Activated naive CD8-positive, alpha-beta T cell treated with anti-CD3 and anti-CD28 coated beads, Interleukin-2, amount 50 U/mL, for 16 hours (primary cell): ENCODE measurements at places on chromosomes 2 and 18.

- no peak for DNase-seq
Measured at GRCh38 chr2:23231865-23232264, 153.1 kb upstream of the KLHL29 start.

GRCh38 chr2:28750316-28751251 is 1.0 kb upstream of the PPP1CB start:
- no peak for DNase-seq

- no peak for DNase-seq
Measured at GRCh38 chr2:62947403-62947802, 103.2 kb upstream of the OTX1 start.

GRCh38 chr2:234958746-234959395 is 7.1 kb downstream of the SH3BP4 start:
- DNase-seq, result no peak

GRCh38 chr2:68861330-68861729 is 9.9 kb downstream of the BMP10 start:
- DNase-seq, result no peak

- DNase-seq, result no peak
Measured at GRCh38 chr2:233422050-233422639, 67.9 kb downstream of the DGKD start.

DNA sequence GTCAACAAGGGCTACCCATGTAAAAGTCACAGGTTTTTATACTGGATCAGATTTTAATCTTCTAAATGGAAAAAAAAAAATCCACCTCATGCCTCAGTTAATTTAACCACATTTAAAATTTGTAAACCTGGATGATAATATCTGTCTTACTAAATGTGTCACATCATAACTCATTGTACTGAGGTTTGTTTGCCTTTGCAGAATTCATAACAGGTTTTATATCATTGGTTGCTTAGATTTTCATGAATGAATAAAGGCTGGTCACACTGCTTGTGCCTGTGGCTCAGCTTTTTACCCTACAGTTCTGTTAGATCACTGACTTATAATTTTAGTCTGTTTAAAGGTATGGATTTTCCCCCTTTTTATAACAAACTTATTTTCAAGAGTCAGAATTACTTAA is 48.9 kb downstream of the PSMD14 start:
- DNase-seq, result no peak

DNA sequence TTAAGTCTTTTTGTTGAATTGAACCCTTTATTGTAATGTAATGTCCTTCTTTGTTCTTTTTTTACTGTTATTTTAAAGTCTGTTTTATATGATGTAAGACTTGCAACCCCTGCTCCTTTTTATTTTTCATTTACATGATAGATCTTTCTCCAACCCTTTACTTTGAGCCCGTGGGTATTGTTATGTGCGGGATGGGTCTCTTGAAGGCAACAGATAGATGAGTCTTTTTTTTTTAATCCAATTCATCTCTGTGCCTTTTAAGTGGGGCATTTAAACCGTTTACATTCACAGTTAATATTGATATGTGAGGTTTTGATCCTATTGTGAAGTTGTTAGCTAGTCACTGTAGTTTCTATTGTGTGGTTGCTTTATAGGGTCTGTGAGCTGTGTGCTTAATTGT is 120.6 kb downstream of the NCOA1 start:
- no peak for DNase-seq

DNA sequence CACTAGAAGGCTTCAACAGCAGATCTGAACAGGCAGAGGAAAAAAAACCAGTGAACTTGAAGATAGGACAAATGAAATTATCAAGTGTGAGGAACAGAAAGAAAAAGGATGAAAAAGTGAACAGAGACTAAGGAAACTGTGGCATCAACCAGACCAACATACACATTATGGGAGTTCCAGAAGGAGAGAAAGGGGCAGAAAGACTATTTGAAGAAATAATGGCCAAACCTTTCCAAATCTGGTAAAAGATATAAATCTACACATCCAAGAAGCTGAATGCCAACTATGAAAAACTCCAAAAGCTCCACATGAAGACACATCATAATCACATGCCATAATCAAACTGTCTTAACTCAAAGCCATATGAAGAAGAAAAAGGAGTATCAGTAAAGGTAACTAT is 79.8 kb downstream of the ROCK1 start:
- DNase-seq, result no peak

DNA sequence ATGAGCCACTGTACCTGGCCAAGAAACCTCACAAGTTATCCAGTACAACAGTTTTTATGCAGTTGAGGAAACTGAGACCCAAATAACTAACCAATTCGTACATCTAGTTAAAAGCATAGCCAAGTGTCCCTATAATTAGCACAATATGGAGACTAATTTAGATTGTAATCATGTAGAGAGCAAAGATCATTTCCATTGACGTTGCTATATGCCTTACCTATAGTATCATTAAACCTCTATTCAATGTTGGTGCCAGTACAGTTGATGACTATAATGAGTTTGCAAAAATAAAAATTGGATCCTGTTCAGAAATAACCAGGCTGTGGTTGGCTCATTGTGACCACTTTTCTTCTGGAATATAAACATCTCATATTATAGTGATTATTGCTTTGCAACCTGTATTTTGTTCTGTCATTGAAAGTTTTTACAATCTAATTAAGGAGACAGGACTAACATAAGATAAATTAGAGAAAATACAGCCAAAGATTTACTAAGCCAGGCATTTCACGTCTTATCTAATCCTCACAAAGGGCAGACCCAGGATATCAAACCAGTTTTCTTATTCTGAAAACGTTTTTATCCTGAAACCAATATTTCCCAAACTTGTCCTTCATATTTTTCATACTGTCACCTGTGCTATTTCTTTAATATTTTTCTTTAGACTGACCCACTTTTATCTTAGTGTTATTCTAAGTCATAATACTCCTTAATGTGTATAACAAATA is 130.0 kb upstream of the STON1 start:
- DNase-seq, result no peak

DNA sequence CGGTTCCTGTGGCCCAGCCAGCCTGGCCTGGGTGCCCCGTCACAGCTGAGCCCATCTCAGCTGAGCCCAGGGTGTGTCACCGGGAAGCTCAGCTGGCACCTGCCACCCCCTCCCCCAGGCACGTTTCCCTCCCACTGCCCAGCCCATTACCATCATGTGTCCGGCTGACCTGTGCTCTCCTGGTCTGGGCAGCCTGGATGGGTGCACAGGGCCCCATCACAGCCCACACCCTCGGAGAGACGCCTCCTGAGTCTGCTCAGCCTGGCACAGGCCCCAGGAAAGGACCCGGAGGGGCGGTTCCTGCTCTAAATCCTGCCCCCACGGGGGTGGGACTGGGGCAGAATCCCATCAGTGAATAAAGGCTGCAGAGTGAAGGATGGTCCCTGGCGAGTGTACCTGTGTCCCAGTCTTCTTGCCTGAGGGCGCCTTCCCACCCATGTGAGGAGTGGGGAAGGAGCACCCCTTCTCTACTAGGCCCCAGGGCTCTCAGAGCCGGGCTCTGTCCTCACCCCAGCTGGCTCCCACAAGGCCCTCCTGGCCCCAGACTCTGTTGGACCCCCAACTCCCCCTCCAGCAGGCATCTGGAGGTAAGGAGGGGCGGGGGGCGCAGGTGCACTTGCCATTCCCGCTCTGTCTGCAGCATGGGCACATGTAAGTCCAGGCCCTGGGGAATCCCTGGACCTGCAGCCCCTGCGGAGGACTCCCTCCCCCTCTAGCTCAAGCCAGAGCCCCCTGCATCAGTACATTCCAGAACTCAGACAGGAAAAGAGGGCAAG is 21.2 kb downstream of the GPC1 start:
- no peak for DNase-seq

DNA sequence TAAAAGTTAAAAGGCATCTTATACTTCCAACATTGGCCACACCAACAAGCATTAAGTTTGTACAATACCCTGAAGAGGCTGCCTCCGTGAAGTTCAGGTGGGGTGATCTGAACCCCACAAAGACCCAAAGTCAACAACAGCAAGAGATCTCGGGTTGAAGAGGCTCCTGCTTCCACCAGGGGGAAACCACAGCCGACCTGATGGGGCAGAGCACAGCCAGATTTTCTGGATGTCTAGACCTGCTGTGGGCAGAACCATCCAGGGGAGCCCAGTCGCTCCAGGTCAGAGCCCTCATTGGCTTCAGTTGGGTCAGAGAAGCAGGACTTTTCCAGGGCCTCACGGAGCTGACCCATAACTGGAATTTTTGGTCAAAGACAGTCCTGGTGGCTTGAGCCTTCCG is 66.5 kb upstream of the ACKR3 start:
- no peak for DNase-seq

GRCh38 chr2:86671337-86671981 is 47.8 kb upstream of the RNF103 start:
- no peak for DNase-seq

DNA sequence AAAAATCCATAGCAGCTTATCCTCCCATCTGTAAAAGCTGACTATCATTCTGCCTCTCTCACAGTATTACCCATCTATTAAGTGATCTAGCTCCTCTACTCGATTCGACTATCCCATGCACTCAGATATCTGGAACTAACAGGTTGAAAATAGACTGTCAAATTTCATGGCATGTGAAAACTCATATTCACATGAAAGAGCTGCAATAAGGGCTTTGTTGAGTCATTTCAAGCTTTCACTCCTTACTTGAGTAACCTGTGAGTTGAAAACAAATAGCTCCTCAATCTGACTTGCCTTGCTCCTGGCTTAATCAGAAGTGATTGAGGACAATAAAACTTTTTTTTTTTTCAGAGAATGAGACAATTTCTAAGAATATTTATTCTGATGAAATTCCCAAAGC is 192.4 kb upstream of the ERBB4 start:
- DNase-seq, result no peak

DNA sequence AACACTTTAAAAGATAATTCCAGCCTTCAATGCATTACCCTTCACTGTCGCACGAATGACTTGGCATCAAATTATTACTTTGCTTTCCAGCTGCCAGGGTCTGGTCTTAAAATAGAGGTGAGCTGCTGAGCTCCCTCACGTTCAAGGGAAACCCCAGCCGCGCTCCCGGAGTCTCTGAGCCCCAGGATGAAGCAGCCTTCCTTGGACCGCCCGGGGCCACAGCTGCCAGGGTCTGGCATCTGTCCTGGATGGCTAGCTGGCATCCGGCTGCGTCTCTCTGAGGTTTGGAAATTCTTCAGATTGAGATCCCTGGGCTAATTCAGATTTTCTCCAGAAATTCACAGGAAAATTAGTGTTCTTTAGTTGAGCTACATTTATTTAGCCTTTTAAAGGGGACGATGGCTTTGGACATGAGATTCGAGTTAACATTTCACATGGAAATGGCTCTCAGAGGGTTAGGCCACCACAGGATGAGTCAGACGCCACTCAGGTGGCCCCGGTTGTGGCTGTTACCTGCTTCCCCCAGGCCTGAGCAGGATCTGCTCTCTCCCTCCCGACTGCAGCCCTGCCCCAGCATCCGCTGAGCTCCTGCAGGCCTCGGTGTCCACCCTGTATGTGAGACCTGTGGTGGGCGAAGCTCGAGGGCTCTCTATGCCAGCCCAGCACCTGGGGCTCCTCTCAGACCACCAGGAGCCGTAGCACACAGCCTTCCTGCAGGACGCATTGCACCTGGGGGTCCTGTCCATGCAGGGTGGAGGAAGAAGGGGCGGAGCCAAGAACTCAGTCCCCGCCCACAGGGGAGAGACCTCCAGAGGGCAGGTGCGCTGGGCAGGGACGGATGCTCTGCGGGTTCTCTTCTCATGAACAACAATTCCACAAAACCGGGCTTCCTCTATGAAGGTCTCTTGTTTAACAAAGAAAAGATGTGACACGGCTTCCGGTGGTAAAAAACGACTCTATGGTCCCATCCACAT is 255.5 kb downstream of the TWIST2 start:
- DNase-seq, result no peak

GRCh38 chr2:29504746-29505145 is 389.5 kb downstream of the CLIP4 start:
- no peak for DNase-seq

DNA sequence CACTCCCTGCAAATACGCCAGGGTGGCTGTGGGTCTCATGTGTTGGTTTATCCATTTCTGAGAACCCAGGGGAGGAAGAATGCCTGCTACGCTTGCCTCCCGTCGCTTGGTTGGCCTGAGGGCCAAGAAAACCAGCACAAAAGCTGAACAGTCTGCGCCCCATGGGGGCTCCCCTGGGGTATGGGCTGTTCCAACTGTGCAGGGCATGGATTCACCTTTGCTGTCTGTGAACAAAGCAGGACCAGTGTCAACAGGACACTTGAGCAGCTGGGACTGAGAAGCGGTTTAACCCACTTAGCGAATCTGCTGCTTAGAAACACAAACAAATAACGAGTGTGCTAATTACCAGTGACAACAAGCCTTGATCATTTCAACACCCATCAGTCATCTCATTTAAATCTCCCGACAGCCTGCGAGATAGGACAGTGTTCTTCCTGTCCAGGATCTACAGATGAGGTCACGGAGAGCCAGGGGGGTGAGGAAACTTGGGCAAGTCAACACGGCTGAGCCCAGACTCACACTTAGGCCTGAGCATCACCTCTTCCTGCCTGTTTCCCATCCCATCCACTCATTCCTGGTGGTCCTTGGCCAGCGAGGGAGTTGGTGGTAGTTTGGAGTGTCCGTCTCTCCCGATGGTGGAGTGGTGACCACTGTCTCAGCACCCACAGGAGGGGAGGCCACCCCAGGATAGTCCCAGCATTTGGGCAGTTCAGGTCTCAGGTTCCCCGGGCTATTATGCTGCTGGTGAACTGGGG is 111.6 kb upstream of the HAAO start:
- no peak for DNase-seq

- no peak for DNase-seq
Measured at GRCh38 chr2:177714704-177715103, 322.1 kb downstream of the AGPS start.

DNA sequence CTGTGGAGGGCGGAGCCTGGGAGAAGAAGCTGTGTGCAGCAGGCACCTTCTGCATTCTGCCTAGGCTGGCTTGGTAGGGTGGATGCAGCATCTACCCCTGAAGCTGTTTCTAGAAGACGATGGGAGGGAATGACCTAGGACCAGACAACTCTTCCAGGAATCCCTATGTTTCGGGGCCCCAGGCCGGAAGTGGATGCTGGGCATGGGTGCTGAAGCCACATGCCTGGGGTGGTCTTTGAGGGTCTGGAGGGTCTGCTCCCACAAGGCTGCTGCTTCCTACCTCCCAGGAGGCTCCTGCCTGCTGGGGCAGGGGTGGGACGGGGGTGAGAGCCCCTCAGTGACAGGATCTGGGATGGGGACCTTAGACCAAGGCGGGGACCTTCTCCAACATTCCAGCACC is 61.0 kb downstream of the CIB4 start:
- no peak for DNase-seq

GRCh38 chr2:177474301-177474700 is 81.7 kb downstream of the AGPS start:
- no peak for DNase-seq
